ENCODE measurements at places on chromosomes 4 and X. TPM values are rescaled to one million over a fixed set of nuclear protein-coding genes. Genes with fewer than 3 reads are reported as not detected.

- DNase-seq = no peak
Observed at GRCh38 chr4:103098341-103098740, 1.3 kb downstream of the BDH2 start.

GRCh38 chrX:46268412-46268811, 276.8 kb downstream of the ZNF674 start:
- no peak for DNase-seq

DNA sequence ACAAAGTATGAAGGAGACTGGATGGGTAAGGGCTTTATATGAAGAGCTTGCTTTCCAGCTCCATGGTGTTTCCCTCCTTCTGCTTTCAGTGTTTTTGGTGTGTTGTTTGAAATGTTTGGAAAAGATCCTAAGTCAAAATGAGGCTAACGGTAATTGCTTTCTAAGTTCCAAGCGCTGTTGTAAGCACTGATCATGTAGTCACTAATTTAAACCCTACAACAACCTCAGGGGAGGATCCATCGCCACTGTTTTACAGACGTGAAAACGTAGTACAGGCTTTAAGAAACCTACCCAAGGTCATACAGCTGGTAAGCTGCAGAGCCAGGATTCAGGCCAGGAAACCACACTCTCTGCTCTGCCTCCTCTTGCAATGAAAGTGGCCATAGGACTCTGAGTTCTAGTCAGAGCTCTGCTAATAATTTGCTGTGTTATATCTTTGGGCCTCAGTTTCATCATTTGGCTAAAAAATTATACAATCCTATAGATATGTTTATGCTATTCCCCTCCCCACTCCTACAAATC, 102.9 kb upstream of the PGRMC2 start:
- no peak for DNase-seq

DNA sequence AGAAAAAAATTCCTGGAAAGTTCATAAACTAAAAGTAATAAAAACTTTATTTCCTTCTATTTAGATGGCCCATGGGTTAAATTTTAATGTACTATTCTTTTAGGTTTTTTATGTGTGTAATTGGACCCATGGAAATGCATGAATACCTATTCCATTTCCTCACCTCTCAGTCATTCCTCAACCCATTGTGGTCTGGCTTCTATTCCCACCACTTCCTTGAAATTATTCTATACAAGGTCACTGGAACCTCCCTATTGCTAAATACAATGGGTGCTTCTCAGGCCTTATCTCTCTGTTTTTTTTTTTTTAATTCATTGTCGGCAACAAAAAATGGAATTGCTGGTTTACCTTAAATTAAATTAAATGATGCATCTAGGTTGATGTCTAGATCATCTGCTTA, 17.2 kb downstream of the SLC39A8 start:
- no peak for DNase-seq

Gene HS3ST1
- 3.0 TPM for total RNA-seq

Gene CWH43
- total RNA-seq = 5.0 TPM

Gene HPGDS
- total RNA-seq = 19.3 TPM

Measured in urinary bladder (tissue), 4 donors.